Esophagus mucosa (tissue), 1 donor: ENCODE measurements at places on chromosomes 6 and 20. TPM values are rescaled to one million over a fixed set of nuclear protein-coding genes. Genes with fewer than 3 reads are reported as not detected.
A peak's percentile ranks its signal among the peaks of the same experiment; 100 is the strongest.

GRCh38 chr20:5539691-5540090 is 210.5 kb upstream of the SHLD1 start:
- ATAC-seq, result no peak

DNA sequence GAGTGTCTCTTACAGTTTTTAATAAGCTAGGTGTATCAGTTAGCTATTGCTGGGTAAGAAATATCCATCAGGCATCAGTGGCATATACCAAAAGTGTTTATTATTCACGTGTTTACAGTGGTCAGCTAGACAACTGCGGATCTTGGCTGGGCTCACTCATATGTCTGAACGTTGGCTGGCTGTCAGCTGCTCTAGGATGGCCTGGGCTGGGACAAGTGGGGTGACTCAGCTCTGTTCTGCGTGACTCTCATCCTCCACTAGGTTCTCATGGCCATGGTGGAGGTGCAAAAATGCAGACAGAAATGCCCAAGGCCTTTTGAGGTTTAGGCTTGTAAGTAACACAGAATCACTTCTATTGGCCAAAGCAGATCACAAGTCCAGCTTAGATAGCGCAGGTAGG is 22.0 kb downstream of the ZNF341 start:
- ATAC-seq, result peak; percentile 47

GRCh38 chr6:42193491-42193894 is 1.3 kb downstream of the GUCA1B start:
- ATAC-seq, result peak; percentile 86

Gene ID4
- 10.2 TPM for total RNA-seq

DNA sequence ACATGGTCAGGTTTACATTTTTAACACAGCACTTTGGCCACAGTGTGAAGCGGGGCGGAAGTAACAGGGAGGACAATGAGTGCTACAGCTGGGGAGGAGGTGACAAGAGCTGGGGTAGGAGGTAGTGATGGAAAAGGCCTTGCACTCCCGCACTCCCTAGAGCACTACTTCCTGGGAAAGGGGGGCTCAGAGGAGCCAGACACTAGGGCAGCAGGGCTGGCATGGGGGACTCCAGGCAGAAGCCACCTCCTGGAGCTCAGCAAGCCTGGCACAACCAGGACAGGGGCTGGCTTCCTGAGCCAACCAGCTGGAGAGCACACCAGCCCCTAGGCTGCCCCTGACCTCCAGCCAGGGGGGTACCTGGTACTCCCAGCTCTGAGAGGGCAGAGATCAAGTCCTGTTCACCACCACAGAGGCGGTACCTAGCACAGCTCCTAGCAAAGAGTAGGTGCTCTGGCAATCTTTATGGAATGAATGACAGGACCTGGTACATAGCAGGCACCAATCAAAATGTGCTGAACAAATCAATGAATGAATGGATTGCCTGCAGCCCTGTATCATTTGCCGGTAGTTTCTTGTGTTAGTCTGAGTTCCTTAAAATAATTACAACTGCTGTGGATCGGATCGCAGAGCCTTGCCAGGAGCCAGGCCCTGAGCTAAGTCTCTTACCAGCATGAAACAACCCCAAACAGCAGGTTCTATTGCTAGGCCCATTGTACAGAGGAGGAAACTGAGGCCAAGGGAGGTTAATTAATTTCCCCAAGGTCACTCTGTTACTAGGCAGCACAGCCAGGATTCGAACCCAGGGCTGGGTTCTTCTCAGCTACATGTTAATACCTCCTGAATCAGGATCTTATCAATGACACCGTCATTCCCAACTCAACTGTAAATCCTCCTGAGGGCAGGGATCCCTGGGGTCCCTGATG is 15.5 kb downstream of the NOL4L start:
- no peak for ATAC-seq

Gene TNFAIP3
- total RNA-seq, result 8.8 TPM

- no peak for ATAC-seq
Measured at GRCh38 chr20:57407541-57407956, 16.4 kb downstream of the RBM38 start.

- peak; percentile 9 for ATAC-seq
Measured at GRCh38 chr20:34022151-34022838, 28.6 kb downstream of the RALY start.

- ATAC-seq, result no peak
Measured at GRCh38 chr6:140018588-140018987, 644.1 kb upstream of the CITED2 start.

DNA sequence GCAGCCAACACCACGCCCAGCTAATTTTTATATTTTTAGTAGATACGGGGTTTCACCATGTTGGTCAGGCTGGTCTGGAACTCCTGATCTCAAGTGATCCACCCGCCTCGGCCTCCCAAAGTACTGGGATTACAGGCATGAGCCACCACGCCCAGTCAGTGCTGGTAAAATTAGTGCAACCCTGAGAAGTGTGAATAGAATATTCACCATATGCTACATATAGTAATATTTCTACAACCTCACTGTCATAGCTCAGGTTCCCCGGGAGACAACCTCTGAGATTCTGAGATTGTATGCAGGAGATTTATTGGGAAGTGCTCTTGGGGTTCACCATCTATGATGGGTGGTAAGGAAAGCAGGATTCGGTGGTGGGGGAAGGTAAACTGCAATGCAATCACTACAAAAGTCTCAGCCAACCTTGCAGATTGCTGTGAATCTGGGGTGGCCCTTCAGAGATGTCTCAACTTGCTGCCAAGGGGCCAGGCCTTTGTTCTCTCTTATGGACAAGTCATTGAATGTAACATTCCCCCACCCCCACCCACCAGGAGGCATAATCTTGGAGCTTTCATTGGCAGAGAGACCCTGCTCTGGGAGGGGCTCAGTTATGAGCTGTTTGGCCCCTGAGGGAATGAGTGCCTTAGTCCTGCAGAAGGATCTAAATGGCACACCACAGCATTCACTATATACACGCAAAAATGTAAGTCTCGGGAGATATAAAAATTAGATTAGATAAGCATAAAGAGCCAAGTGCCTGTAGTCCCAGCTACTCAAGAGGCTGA is 34.0 kb upstream of the SEC63 start:
- peak; percentile 68 for ATAC-seq

DNA sequence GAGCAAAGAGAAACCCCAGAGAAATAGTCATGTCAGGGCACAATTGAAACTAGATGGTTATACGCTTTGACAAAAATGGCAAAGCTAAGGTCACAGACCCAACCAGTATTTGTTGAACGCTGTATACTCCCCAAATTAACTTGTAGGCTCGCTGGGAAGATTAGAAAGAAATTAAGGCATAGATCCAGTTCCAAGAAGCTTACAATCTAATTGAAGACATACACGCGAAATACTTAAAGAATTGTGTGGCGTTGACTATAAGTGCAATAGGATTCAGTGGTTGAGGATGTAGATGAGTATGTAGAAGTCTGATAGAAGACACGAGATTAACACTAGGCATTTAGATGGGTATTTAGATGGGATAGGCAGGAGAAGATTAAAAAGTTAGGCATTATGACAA is 525 bp downstream of the FAM229B start:
- ATAC-seq, result no peak

Gene BMP2
- 3.5 TPM for total RNA-seq

DNA sequence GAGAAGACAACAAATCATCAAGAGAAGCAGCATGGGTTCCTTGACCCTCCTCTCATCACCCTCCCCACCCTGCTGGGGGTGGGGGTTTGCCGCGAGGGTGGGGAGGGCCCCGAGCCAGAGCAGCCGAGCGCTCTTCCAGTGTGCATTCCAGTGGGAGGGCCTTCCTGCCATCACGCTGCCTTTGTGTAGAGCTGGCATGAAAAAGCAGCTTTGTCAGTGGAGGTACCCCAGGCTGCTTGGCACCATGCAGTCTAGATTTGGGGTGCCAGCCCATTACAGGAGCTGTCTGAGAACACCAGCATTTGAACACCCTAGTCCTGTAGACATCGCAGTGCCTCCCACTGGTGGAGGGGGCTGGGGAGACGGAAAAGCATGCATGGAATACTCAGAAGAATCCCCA is 12.2 kb downstream of the BAK1 start:
- ATAC-seq, result no peak

Gene EPM2A
- total RNA-seq, result 3.8 TPM
